Stimulated activated CD8-positive, alpha-beta memory T cell treated with anti-CD3 and anti-CD28 coated beads, Interleukin-4, amount 100 ng/mL, for 1 hour (primary cell): ENCODE measurements at places on chromosomes 7 and 10.

GRCh38 chr7:95687759-95688343 lies 84.5 kb upstream of the DYNC1I1 start:
- DNase-seq: no peak

DNA sequence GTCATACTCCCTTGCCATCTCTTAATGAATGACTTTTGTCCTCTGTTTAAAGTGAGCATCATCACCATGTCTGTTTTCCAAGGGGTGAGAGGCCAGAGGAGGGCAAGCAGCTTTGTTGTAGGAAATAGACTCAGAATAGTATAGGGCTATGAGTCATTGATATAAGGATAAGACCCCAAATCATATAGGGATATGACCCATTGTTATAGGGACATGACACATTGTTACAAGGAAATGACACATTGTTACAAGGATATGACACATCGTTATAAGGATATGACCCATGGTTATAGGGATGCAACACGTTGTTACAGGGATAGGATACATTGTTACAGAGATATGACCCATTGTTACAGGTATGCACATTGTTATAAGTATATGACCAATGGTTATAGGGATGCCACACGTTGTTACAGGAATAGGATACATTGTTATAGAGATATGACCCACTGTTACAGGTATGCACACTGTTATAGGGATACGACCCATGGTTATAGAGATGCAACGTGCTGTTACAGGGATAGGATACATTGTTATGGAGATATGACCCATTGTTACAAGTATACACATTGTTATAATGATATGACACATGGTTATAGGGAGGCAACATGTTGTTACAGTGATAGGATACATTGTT lies 311.1 kb upstream of the ADARB2 start:
- DNase-seq: no peak

DNA sequence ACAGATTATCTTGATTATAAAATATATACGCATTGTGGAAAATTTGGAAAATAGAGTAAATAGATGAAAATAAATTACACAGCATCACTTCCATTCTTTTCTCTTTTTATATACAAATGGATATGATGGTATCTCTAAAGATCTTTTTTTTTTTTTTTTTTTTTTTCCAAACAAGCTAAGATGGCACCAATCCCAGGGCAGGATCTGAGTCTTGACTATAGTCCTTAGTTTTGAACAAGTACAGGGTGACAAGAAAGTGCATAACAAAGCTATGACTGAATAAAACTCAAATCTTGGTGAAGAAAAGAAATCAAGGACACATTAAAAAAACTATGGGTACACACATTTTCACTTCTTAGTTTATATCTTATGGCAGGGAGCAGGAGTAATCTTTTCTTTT lies 42.6 kb upstream of the FAM133B start:
- no peak for DNase-seq

DNA sequence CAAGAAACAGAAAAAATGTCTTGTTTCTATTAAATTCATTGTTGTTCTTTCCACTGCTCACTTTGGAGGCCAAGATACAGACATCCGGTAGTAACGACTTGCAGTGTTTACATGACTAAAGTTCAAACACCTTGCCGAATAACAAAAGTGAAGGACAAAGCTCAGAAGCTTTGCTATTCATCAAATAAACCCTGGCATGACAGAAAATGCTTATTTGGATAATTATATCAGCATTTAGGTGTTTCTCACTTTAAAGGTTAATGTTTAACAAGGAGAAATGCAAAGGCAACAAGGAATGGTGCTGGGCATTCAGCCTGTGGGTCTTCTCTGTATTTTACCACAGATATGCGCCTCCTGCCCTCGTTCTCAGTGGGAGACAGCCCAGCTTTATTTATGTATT lies 5.4 kb upstream of the PTF1A start:
- no peak for DNase-seq

DNA sequence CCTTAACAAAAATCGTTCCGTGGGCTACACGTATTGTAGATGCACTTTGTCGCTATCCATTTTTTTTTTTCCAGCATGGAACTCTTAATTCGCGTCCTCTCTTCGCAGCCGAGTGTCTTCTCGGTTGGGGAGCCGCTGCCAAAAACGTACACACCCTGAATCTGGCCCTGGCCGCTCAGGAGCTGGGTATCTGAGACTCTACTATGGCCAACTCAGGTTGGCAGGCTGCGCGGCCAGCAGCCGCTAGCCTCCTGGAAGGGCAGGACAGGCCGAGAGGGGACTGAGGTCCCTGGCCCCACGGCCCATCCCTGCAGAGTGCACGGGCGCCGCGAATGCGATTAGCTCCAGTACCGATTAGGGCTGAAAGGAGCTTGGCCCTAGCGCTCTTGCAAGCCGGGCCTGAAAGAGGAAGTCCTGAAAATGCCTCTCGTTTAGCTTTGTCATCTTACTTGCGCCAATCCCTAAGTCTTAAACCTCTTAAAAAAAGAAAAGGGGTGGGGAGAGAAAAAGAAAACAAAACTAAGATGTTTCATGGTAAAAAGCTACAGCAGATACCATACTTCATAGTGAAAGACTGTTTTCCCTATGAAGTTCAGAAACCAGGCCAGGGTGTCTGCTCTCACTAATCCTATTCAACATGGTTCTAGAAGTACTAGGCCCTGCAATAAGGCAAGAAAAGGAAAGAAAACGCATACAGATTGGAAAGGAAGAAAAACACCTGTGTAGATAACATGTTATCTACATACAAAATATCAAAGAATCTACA lies 113.2 kb upstream of the RHEB start:
- DNase-seq: peak; percentile 17

DNA sequence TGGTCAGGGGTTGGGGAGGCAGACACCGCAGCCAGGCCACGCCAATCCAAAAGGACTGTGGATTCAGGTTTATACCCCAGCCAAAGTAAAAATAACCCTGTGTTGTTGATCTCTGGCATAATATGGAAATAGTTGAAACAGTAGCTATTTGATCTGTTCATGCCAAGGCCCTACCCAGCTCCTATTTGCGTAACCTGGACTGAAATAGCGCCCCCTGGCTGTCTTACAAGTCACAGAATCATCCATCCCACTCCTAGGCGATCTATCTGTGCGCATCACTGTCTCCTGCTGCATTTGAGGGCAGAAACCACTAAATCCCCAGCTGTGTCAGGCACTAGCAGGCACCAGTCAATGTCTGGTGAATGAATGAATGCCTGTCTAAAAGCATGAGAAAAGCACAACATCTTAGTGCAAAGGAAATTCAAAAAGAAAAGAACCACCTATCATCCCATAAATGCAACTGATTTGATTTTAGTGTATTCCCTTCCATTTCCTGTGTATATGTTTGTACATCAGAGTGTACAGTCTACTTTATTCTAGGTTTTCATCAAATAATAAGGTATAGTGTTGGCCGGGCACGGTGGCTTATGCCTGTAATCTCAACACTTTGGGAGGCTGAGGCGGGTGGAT lies 160.0 kb downstream of the SLIT1 start:
- peak; percentile 20 for DNase-seq

GRCh38 chr7:68730964-68731363 lies 867.3 kb upstream of the AUTS2 start:
- no peak for DNase-seq

DNA sequence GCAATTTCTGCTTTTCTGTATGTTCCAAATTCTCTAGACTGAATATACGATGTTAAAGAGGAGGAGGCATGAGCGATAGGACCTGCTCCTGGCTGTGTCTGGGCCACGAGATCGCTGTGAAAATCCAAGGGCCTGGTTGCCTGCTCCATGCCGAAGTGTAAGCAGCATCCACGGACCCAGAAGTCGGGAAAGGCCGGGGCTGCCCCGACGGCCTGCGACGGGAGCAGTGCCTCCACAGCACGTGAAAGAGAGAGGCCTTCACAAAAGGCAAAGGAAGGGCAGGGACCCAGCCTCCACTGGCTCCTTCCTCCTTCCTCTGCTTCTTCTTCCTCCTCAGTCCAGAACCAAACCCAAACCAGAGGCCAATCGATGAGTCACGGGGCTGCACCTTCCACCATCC lies 122.9 kb upstream of the MGMT start:
- DNase-seq: no peak

GRCh38 chr10:97365761-97366351 lies 31.3 kb upstream of the FRAT2 start:
- DNase-seq: no peak

DNA sequence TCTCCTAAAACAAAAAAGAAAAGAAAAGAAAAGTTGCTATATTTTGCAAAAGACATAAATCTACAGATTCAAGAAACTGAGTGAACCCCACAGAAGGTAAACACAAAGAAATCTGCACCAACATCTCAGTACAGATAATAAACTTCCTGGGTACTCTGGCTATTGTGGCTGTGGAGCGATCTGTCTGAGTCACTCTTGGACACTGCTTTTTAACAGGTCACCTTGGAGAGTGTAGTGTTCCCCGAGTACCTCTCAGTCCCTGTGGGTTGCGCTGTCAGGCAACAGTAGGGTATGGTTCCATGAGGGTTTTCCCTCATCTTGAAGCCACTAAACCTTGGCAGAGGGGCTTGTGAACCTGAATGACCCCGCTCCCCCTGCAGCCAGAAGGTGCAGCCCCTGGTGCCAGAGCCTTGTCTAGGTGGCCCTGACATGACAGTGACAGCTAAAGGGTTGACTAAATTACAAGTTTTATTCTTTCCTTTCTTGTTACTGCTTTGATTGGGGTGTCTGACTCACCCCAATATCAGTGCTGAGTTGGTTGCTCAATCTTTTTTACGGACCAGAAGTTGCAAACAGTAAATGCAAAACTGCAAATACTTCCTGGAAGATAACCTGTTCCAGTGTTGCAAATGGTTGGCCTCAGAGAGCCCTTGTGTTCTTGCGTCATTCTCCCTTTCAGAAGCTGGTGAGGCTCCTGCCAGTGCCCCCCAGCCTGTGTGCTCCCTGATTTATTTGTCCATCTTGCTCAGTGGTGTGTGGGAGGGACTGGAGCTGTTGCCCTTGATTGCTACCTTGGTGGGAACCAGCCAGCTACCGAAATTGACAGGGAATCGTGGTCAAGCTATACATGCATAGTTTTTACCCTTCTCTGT lies 30.6 kb downstream of the POR start:
- no peak for DNase-seq

DNA sequence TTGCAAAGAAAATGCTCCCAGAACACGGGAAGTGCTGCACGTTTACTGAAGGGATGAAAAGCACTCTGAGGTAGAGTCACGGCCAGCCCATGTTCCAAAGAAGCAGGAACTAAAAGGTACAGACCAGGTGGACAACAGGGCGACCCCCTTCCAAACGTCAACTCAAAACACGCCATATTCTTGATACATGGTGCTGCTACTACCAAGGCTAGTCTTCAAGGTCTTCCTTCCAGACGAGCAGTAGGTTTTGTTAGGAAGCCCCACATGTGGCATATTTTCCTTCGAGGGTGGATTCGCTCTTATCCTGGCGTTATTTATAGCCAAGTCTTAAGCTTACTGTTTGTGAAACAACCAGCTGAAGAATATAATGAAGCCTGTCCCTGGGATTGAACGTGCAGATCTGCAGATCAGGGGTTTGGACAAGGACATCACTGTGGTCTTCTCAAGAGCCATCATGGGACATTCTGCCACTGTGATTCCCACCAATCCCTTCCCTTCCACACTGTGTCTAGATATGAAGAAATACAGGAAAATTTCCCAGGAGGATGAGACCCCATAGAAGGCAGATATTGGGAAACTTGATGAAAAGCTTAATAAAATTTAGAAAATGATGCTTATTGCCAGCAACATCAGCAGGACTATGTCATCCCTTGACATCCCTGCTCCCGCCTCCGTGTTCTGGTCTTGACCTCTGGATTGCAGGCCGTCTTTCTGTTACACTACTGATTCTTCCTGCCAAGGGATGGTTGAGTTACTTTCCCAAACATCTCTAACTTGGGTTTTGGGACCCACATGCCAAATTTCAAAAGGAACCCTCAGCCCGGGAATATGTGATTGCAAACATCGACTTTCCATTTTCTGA lies 734.4 kb downstream of the PARD3 start:
- no peak for DNase-seq

GRCh38 chr10:78255796-78256638 lies 222.4 kb downstream of the RPS24 start:
- DNase-seq: no peak

DNA sequence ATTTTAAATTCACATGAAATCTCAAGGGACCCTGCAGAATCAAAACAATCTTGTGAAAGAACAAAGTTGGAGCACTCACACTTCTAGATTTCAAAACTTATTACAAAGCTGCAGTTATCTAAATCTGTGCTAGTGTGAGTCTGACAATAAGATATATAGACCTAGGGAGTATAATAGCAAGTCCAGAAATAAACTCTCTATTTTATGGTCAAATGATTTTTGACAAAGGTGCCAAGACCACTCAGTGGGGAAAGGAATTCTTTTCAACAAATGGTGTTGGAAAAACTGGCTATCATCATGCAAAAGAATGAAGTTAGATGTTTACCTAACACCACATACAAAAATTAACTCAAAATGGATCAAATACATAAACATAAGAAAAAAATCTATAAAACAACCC lies 68.2 kb downstream of the TFEC start:
- no peak for DNase-seq
